ENCODE measurements at places on chromosomes 1 and 21.
A peak's percentile ranks its signal among the peaks of the same experiment; 100 is the strongest.

- no peak for DNase-seq
Measured at GRCh38 chr1:233078396-233078795, 128.0 kb downstream of the NTPCR start.

DNA sequence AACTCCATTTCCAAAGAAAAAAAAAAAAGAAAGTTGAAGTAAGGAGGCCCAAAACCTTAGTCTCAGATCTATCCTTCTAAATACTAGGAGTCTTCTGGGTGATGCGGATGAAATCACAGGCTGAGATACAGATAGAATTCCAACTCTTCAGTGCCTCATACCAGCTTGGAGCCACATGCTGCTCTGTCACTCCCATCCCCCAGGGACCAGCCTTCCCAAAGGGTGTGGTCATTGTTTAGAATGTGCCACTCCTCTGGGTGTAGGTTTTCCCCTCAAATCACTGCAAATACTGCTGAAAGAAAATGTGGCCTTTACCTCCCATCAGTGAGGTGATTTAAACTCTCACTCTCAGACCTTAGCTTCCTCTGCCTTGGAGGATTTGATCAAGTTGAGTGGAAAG, 112.9 kb downstream of the CDC7 start:
- DNase-seq = no peak

DNA sequence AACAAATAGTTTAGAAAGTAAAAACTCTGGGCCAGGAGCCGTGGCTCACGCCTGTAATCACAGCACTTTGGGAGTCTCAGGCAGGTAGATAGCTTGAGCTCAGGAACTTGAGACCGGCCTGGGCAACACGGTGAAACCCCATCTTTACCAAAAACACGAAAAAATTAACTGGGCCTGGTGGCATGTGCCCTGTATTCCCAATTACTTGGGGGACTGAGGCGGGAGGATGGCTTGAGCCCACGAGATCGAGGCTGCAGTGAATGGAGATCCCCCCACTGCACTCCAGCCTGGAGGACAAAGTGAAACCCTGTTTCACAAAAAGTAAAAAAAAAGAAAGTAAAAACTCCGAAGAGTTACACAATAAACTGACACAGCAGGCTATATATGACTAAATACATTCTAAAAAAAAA, 10.6 kb downstream of the CEP170 start:
- no peak for DNase-seq

GRCh38 chr1:97252076-97252475, 530.5 kb downstream of the PTBP2 start:
- no peak for DNase-seq

GRCh38 chr1:64031236-64031635, 172.2 kb upstream of the UBE2U start:
- no peak for DNase-seq

DNA sequence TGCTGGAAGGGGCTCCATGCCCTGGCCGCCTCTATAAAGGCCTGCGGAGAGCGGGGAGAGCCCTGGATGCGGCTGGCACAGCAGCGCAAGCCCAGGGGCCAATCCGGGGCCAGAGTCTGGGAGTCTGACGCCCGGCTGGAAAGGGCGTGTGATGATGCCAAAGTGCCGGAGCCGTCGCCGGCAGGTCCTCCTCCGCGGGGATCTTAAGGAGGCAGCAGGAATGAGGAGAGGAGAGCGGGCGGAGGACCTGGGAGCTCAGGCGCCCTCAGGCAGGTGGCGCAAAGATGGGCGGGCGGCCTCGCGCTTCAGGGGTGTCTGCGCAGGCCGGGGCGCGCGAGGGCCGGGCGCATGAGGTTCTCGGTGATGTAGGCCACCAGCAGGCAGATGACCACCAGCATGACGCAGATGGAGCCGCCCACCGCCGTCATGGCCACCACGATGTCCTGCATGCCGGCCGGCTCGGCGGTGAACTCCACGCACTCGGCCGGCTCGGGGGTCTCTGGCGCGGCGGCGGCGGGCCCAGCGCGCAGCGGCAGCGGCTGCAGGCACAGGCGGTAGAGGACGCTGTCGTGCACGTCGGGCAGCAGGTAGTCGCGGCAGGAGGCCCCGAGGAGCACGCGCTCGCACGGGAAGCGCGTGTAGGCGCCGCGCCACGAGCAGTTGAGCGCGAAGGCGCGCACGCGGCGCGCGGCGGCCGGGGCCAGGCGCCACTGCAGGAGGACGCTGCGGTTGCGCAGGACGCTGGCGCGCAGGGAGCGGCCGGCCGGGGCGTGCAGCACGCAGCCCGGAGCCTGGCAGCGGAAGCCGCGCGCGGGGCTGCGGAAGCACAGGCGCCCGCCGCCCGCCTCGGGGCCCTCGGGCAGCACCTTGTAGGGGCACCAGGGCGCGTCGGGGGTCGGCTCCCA, 653 bp downstream of the FNDC10 start:
- DNase-seq = no peak

GRCh38 chr1:145926686-145927062, 610 bp downstream of the RBM8A start:
- no peak for DNase-seq

DNA sequence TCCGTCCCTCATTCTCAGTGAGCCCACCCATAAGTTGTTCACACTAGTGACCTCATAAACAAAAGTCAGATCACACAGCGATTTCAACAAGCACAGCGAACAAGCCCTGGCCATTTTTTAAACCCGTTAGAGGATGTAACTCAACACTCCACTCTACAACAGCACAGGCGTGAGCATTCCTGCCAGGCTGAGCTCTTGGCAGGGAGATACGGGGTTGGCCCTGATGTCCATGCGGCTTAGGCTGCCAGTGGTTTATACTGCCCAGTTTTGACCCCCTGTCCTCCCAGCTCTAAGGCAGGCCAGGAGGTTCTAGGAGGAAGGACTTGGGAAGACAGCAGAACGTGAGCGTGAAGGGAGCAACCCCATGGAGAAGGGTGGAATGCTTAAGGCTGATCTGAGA, 35.0 kb downstream of the PARP1 start:
- no peak for DNase-seq

GRCh38 chr1:44817771-44818495, 9.6 kb downstream of the BTBD19 start:
- DNase-seq = no peak

DNA sequence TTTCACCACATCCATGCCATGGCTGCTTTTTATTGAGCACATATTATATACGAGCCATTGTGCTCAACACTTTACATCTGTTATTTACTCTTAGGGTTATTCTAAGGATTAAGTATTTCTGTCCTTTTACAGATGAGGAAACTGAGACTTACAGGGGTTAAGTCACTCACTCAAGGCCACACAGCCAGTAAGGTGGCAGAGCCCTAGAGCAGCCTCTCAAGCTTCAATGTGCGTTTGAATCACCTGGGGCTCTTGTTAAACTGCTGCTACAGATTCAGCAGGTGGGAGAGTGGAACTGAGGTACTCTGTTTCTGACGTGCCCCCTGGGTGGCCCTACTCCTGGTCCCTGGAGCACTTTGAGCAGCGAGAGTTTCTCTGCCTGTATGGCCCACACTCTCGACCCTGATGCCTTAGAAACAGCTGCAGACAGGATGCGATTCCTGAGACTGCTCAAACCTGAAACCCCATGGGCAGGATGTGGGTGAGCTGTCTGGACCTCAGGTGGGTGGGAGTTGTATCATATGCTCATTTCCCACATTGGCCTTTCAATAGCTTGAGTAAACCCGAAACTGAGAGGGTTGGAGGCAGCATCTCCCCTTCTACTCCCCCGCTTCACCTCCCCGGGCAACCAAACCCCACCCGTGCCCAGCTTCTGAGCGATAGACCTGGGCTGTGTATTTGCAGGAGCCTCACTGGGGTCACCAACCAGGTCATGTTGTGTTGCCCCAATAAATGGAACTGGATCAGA, 59.3 kb downstream of the MAN1C1 start:
- DNase-seq = no peak

DNA sequence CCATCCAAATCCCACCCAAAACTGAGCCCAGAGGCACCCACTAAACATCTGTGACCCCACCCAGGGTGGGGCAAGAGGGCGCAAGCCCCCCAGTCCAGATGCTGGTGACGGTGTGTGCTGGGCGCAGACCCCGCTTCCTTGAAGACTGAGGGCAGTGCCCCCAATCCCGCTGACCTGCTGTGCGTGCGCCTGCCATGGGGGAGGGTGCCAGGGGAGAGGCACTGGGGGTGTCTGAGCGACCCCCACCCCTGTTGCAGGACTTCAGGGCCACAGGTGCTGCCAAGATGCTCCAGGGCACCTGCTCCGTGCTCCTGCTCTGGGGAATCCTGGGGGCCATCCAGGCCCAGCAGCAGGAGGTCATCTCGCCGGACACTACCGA, 13.3 kb downstream of the COL6A2 start:
- DNase-seq = peak; percentile 49

GRCh38 chr21:31130821-31131220, 92.5 kb upstream of the KRTAP19-8 start:
- no peak for DNase-seq

GRCh38 chr1:38728585-38728908, 131.0 kb downstream of the RRAGC start:
- no peak for DNase-seq

GRCh38 chr1:198630863-198631262, 8.0 kb upstream of the PTPRC start:
- DNase-seq = no peak

DNA sequence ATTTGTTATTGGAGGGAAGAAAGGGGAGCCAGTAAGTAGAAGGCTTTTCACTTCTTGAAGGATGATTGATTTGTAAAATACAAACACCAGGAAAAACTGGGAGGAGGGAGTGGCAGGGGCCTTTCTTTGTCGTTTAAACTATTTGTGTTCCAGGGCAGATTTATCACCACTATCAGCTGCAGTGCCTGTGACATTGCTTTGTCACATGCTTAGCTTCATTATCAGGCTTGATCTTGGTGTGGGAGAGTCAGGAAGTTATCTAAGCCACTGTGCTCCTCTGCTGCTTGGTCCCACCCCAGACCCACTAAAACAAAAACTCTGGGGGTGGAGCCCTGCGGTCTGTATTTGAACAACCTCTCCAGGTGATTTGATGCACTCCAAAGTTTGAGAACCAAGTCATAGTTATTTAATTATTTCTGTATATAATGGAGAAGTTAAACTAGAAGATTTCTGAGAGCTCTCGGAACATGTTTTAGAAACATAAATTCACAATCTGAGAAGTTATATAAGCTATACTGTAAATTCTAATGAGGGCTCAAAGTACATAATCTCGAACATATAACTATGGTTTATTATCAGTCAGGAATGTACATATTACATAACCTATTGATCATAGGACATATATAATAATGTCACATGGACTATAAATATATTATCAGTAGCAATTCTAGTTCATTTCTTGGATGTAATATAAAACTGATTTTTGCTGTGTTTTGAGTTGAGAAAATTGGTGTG, 87.9 kb downstream of the CDC14A start:
- no peak for DNase-seq

GRCh38 chr21:40853956-40854688, 7.2 kb upstream of the DSCAM start:
- DNase-seq = no peak

DNA sequence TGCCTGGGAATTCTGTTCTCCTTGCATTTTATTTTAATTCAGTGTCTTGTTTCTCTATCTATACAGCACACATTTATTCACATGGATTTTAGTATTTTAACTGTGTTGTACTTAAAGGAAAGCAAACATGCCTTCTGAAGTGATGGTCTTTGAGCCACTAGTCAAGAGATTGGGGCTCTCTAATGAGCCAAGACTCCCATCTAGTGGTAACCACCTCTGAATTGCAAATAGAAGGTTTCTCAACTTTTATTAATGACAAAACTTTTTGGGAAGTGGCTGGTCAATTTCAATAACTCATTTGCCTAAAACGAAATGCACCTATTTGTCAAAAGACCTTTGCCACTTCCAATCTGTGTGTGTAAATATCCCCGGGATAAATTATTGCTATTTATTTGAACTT, 199.6 kb downstream of the LTN1 start:
- no peak for DNase-seq

DNA sequence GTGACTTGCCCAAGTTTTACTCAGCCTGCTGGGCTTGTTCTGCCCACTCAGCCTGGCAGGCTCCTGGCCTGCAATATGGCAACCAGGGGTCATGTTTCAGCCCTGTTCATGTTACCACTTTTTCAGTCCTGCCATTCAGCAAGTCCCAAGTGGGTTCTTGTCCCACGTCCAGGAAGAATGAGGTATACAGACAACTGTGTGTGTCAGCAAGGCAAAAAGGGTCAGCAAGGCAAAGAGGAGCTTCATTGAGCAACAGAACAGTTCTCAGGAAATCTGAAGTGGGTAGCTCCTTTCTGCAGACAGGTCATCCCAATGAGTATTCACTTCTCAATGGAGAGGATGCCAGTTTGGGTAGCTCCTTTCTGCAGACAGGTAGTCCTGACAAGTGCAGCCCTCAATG, 1233.3 kb upstream of the B3GALT2 start:
- no peak for DNase-seq

- DNase-seq = no peak
Measured at GRCh38 chr1:21666576-21667320, 2.4 kb downstream of the RAP1GAP start.

All from RWPE2 (cell line).